ENCODE measurements at places on chromosomes 1 and 21.

- no peak for DNase-seq
Observed at GRCh38 chr1:11753555-11754208, 8.3 kb upstream of the C1orf167 start.

GRCh38 chr1:232249861-232250777, 379.8 kb downstream of the SIPA1L2 start:
- DNase-seq = no peak

DNA sequence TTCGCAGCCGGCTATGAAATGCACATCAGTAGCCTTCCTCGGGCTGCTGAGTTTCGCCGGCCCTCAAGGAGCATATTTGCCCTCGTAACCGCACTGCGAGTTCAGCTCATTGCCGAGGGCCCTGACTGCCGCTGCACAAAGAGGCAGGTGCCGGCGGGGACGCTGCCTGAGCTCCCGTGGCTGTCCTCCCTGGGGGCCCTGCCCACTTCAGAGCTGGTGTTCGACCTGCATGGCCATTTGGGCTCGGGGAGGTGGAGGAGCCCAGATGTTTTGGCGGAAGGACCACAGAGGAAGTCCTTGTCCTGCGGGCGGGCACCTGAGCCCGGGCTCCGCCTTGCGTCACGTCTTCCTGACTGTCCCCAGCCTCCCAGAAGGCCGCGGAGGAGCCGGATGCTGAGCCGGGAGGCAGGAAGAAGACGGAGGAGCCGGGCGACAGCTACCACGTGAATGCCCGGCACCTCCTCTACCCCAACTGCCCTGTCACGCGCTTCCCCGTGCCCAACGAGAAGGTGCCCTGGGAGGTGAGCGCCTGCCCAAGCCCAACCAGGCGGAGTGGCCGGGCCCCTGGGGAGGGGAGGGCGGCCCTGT, 29.9 kb upstream of the LRRC3 start:
- DNase-seq = no peak

DNA sequence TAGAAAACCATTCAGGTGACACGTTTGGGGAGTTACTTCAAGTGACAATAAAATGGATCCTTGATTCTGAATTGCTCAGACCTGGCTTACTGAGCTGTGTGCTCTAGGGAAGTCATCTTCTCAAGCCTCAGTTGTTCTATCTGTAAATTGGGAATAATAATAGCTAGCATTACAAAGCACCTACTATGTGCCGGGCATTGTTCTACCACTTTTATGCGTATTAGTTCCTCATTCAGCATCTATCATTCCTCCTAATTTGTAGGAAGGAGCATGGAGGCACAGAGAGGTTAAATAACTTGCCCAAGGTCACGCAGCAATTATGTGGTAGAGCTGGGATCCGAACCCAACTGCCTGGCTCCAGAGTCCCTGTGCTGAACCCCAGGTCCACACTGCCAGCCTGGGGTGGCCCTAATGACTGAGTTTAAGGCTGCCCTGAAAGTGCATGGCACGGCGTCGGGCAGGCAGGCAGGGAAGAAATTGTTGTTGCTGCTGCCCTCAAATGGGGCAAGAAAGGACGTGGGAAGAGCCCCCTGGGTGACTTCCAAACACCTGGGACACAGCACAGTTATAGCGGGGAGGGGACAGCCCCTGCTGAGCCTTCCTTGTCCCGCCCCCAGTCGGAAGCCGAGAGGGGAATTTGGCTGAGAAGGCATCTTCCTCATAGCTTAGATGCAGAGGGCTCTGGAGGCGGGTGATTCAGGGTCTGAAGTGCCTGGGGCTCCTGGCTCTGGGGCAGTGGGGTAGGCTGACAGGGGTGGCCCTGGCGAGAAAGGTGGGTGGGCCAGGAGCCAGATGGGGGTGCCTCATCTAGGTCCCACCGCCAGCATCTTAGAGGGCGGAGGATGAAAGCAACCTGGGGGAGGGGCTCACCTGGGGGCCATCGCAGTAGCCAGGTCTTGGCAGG, 86.5 kb upstream of the IFFO2 start:
- no peak for DNase-seq

DNA sequence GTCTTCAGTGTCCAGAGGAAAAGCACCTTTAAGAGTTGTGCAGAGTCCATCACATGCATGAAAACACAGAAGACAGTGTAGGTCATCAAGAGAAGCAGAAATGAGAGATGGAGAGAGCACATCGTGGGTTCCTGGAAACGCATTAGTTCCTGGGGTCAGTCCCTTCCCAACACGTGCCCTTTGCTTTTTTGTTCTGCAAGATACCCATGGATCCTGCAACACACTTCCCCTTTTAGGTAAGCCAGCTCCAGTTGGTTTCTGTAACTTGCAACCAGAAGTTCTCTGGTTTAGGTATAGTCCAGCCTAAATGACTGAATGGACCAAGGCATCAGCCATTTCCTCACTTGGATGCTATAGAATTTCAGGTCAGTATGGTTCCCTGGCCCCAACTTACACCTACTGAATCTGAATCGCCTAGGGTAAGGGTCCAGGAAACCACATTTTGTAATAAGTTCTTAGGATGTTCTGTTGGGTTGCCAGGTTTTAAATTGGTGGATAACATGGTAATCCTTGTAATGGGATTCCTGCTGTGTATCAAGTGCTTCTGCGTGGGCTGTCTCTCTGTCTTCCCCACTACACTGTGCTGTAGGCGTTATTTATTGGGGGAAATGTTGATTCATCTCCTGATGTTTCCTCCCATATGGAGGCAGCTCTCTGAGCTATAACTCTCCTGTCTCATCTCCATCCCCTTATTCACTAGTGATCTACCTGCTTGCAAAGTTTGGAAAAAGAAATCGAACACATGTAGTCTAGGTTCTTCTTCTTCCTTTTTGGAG, 230.6 kb downstream of the TNR start:
- DNase-seq = no peak

- no peak for DNase-seq
Observed at GRCh38 chr1:89171067-89171438, 4.8 kb downstream of the GBP7 start.

GRCh38 chr21:36105327-36105842, 29.5 kb upstream of the CBR3 start:
- DNase-seq = no peak

- DNase-seq = no peak
Observed at GRCh38 chr1:178031856-178032320, 62.0 kb upstream of the RASAL2 start.

DNA sequence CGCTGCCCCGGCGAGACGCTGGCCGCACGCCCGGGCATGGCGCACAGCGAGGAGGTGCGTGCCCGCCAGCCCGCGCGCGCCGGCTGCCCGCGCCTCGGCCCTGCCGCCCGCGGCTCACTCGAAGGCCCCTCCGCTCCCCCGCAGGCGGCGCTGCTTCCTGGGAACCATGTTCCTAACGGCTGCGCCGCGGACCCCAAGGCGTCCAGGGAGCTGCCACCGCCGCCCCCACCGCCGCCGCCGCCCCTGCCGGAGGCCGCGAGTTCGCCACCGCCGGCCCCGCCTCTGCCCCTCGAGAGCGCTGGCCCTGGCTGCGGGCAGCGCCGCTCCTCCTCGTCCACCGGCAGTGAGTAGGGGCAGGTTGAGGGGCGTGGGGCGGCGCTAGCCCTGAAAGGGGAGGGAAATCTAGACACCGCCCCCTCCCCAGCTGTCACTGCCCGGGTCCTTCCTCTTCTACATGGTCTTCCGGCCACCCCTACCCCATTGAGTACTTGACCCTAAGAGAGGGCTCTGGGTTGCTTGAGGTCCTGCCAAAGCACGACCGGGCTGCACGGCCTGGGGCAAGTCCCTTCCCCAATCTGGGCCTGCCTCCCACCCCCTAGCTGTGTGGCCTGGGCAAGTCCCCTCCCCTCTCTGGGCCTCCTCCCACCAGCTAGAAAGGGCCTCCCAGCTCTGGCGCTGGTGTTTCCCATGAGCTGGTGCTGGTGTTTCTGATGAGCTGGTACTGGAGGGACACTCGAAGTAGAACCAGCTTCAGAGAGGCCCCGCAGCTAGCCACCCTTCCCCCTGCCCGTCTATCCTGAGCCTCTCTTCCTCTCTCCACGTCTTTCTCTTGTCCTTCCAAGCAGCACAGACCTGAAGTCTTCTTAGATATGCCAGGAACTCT, 17.0 kb downstream of the TNFRSF25 start:
- DNase-seq = no peak

- no peak for DNase-seq
Observed at GRCh38 chr1:95951371-95952102, 717.5 kb downstream of the RWDD3 start.

- no peak for DNase-seq
Observed at GRCh38 chr1:162136760-162137159, 67.3 kb downstream of the NOS1AP start.

DNA sequence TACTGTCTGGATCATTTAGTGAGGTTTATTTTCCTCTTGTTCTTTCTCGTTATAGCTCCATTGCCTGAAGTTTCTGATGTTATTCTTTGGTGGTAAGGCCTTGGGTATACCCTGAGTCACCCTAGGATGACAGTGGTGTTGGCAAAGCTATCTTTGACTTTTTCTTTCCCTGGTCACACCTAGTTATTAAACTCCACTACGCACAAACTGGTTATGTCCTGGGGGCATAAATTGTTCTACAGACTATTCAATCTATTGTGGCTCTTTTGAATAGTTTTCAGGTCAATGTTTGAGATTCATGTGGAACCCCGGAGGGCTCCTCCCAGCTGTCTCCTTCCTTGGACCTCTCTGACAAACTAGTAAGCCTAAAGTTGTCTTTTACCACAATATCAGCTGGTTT, 157.7 kb downstream of the SLC35F3 start:
- DNase-seq = no peak

- no peak for DNase-seq
Observed at GRCh38 chr1:41776891-41777441, 141.8 kb downstream of the HIVEP3 start.

- no peak for DNase-seq
Observed at GRCh38 chr1:160577671-160578070, 1.6 kb downstream of the CD84 start.

- no peak for DNase-seq
Observed at GRCh38 chr1:15848929-15849774, 1.6 kb downstream of the SPEN start.

- no peak for DNase-seq
Observed at GRCh38 chr1:68313735-68314134, 81.4 kb upstream of the WLS start.

- no peak for DNase-seq
Observed at GRCh38 chr1:107315652-107316051, 174.8 kb downstream of the NTNG1 start.

DNA sequence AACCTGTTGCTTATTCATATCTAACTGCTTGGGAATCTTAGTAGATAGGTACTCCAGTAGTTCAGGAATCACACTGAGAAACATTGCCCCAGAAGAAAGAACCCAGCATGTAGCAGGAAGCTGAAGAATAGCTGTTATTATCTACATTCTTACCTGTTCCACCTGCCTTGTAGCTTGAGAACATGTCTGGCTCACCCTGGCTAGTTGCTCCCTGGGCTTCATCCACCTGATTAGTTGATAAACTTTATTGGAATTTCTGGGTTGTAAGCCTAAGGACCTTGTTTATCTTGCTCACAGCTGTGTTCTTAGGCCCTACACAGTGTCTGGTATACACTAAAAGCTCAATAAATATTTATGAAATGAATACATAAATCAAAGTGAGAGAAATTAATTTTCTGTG, 106.3 kb upstream of the DMRTA2 start:
- DNase-seq = no peak

DNA sequence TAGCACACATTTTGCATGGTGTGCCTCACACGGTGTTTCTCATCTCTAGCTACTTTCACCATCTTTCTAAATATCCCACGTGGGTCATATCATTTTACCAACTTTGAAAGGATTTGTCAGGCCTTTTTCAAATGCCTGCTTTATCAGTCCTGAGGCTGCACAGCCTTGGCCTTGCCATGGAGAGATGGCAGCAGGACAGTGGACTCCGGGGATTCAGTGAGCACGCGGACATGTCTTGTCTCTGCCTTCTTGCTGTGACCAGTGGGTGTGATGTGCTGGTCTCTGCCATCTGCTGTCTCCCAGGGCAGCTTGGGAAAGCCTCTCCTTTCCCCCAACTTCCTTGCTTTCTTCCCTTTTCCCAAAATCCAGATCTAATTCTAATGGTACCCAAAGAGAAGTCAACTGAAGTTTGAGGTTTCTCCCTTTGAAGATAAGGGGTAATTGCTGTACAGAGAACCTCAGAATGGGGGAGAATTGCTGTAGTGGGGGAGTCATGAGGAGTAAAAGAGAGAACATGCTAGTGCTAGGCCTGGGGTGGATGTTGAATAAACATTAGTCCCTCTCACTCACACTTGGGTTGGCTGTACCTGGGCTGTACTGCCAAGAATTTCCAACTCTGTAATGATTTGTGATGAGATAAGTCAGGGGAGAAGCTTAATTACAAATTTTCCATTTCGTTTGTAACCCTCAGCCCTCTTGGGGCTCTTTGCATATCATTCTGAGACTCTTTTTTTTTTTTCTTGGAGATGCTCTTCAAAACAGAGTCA, 99.5 kb downstream of the GALNT2 start:
- no peak for DNase-seq

DNA sequence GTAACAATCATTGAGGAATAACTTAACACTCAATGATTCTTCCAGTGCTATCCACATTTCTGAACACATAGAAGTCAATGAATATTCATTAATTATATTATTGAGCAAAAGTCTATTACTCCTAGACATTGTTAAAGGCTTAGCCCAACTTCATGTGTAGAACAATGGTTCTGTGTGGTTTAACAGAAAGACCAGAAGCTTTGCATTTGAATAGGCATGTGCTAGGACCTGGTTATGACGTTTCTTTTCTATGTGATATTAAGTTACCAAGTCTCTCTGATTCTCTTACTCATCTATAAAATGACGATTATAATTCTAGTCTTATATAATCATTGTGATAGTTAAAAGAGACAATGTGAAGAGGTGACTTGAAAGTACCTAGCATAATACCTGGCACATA, 5.2 kb downstream of the NTMT2 start:
- DNase-seq = no peak

GRCh38 chr1:230749150-230749549, 2.0 kb downstream of the CAPN9 start:
- no peak for DNase-seq

DNA sequence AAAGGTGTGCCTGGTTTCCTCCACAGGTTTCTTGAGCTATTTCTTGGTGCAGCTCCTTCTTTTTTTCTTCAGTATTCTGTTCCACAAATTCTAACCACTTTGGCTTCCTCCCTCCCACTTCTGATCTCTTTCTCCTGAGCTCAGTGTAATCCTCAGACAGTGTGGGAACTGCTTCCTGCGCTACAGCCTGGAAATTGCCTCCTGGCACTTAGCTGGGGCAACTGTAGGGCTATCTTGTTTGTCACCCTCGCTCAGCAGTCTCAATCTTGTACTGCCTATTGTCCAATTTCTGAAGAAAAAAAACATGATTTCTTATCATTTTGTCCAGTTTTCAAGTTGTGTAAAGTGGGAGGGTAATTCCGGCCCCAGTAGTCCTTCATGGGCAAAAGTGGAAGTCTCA, 24.0 kb upstream of the GALNT2 start:
- no peak for DNase-seq

DNA sequence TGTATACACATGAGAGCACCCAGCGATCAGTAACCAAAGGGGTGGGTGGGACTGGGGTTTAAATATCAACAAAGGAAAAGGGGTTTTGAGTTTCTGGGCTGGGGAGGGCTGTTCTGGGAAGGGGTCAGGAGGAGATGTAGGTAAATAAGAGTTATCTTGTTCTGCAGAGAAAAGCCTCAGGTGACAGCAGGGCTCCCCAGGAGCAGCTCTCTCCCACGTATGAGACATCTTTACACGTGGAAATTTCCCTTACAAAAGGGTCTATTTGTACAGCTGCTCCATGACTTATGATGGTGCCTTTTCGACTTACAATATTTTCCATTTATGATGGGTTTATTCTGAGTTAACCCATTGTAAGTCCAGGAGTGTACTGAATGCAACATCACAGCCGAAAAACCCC, 16.3 kb upstream of the PADI2 start:
- DNase-seq = no peak

Data from activated CD8-positive, alpha-beta memory T cell treated with anti-CD3 and anti-CD28 coated beads for 1 hour (primary cell).